ENCODE measurements at places on chromosomes 6 and 20.
A peak's percentile ranks its signal among the peaks of the same experiment; 100 is the strongest.

DNA sequence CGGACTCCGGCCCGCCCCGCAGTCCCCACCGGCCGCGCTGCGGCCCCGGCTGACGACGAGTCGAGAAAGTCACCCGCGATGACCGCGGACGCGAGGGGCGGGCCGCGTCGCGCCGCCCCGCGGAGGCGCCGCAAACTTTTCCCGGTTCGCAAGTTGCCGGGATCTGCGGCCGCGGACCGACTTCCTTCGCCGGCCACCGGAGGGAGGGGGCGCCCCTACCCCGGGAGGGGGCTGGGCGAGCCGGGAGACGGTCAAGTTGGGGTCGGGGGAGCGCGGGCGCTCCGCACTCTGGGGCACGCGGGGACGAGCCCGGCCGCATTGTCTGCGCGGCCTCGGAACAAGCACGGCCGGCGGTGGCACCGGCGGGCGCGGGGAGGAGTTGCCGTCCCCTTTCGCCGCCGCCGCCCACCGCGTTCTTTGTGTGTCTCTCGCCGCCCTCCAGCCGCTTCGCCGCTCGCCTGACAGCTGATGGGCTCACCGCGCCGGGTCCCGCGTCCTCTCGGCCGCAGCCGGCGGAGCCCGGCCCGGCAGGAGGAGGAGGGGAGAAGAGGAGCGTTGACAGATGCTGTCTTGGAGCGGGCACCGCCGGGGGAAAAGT lies 131.6 kb downstream of the OGFRL1 start:
- peak; percentile 13 for DNase-seq

DNA sequence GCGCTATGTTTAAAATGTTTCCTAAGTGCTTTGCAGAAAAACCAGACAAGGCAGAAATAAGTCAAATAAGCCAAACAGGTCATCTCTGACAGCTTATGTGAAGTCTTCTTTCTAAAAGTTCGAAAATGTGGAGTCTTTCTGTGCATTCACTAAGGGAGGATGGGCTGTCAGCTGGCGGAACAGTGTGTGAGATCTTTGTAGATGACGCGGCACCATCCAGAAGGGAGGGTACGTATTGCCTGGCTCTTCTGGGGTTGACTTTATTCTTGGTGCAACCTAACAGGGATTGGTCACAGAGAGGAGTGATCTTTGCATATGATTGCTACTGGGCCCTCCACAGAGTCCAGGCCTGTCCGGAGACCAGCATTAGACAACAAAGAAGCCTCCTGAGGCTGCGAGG lies 114.5 kb upstream of the EDN1 start:
- no peak for DNase-seq

DNA sequence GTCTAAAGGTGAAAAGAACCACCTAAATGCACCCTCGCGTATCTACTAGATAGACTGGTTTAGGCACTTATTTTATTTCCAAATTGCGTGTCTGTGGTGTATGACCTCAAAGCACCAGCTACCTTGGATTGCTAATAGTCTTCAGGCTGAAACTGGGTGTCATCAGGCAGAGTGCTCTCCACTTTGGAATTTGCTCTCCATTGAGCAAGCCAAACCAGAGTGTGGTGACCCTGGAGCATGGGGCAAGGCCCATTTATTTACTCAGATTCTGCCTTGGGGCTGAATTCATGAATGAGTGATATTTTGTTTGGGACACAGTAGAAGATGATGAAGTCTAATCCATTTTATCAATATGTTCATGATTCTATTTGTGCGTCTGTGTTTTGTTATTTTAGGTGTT lies 812.8 kb upstream of the SLC35B3 start:
- no peak for DNase-seq

DNA sequence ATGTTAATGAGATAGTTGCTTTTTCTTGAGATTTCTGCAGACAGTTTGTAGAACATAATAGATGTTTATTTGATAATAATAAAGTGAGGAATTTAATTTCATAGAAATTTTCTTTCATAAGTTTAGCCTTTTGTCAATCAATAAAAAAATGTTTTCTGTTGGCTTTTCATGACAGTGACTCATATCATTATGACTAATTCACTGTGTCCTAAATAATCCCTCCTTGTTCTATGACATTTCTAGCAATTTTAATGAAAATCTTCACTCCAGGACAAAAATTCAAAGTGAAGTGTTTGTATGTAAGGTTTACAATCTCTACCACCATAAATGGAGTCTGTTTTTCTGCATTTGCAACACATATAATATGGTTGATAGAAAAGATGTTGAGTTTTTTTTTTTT lies 109.9 kb downstream of the UTRN start:
- DNase-seq, result peak; percentile 38

DNA sequence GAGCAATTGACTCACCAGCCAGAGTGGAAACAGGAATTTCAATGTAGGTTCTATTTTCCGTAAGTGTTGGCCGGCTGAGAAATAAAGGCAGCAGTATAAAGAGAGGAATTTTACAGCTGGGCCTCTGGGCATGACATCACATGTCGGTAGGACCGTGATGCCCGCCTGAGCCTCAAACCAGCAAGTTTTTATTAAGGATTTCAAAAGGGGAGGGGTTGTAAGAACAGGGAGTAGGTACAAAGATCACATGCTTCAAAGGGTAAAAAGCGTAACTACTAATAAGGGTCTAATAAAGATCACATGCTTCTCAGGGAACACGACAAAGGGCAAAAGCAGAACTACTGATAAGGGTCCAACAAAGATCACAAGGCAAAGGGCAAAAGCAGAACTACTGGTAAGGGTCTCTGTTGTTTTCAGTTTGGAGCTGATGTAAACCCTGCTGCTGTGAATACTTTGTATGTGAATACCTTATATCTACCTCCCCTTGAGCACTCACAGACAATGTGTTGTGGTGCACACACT lies 9.0 kb upstream of the TULP4 start:
- DNase-seq, result no peak

GRCh38 chr6:52547647-52548352 lies 29.1 kb downstream of the TRAM2 start:
- DNase-seq, result no peak

DNA sequence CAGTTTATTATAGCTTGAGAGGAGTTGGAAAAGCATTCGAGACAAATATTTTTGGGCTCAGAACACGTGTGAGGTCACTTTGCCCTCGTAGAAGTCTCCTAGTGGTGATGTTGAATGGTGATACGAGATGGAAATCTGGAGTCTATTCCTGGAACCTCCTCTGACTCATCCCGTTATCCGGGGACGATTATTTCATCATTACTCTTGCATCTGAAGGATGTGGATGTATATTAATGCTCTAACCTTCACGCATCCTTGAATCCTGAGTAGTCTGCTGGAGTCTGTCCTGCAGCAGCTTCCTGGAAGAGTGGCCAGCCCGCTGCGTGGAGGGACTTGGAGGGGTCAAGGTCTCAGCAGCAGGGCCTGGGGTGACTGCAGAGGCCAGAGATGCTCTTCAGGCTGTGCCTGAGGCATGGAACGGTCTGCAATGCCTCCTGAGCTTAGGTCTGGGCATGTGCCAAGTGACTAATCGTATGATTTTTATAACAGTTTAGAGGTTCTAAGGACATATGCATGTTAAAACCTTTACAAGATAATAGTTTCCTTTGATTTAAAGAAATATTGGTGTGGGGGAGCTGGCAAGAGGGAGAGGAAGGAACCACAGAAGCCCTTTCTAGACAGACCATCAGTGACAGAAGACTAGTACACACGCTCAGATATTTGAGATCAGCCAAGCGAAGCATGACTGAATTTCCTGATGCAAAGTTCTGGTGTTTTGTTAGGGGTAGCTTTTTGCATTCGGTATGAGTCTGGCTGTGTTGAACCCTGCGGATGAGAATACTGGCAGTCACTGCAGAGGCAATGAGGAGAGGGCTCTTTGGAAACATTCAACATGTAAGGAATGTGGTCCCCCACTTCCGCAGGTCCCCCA lies 400.2 kb downstream of the QKI start:
- DNase-seq, result no peak

- peak; percentile 79 for DNase-seq
Measured at GRCh38 chr6:1436334-1437306, 47.2 kb downstream of the FOXF2 start.

DNA sequence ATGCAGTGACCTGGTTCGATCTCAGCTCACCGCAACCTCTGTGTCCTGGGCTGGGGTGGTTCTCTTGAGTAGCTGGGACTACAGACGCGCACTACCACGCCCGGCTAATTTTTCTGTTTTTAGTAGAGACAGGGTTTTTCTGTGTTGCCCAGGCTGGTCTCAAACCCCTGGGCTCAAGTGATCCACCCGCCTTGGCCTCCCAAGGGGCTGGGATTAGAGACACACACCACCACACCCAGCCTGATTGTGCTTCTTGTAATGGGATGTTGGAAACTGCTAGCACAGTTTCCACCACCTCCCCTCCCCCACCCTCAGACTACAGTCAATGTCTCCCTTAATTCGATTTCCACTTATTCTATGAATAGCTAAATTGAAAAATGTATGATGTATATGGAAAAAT lies 22.6 kb upstream of the DSP start:
- no peak for DNase-seq

DNA sequence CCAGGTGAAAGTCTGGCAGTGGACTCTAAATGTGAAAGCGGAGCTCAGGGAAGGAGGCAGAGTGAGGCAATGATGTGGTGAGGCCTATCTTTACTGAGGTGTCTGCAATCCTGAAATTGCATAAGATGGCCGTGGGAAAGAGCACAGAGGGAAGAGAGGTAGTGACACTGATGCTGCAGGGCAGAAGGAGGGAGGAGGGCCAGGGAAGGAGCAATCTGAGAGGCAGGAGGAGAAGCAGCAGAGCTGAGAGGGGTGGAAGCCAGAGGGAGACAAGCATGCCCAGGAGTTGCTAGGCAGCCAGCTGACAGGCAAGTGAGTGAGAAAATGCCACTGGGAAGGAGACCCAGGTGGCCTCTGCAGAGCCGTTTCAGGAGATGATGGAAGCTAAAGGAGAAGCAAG lies 97.4 kb upstream of the CNR1 start:
- peak; percentile 24 for DNase-seq

DNA sequence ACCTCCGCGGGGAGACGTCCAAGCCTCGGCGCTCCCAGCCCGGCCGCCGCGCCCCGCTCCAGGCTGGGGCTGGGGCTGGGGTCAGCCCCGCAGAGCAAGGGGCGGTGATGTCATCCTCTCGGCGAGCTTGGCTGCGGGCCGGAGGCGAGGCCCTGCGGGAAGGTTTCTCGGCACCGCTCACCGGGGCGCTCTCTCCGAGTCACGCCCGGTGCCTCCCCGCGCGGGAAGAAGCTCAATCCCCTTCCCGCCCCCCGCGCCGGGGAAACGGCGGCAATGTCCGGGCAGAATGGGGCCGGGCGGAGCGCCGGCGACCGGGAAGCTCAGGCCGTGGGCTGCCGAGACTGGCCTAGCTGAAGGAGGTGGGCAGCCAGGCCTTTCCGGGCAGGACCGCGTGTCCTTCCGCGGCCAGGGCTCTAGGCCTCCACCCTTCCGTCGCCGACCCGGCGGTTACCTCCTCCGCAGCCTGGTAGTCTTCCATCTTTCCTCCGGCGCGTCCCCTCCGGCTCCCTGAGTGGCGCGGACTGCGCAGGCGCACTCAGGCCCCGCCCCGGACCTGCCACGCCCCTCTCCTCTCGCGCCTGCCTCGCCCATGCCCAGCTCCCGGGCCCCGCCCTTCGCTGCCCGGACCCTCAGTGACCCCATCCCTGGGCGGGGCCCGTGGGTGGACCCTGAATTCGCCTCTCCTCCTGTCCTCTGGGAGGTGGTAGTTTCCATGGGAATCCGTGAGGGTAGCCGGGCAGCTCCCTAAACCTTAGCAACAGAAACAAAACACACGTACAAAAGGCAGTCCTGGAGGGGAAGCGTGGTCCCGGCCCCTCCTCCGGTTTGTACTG lies at the start of gene DYNLT1:
TSS of gene DYNLT1 (minus strand) at position 513 of the 833 bp plus-strand sequence. CDS start at position 478, 35 bp downstream.
- DNase-seq, result peak; percentile 97

DNA sequence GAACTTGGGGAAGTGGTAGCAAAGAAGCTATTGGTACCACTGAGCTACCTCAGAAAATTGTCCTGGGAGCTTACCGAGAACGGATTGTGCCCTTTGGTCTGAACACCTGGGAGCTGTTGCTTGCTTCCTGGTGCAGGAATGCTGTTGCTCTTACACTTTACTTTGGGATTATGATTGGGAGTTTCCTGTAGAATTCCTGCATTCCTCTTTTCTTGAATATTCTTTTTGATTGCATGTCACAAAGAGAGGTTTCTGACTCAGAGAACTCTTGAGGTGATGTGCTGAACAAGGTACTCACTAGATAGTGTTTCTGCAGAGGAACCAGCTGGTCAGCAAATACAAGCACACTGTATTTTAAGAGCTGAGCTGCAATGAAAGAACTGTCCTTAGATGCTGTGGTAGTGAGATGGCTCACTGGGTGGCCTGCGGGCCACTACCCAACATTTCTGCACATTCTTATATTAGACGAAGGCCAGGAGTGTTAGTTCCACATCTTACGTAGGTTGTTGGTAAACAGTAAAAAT lies 35.0 kb downstream of the LRRC1 start:
- no peak for DNase-seq

DNA sequence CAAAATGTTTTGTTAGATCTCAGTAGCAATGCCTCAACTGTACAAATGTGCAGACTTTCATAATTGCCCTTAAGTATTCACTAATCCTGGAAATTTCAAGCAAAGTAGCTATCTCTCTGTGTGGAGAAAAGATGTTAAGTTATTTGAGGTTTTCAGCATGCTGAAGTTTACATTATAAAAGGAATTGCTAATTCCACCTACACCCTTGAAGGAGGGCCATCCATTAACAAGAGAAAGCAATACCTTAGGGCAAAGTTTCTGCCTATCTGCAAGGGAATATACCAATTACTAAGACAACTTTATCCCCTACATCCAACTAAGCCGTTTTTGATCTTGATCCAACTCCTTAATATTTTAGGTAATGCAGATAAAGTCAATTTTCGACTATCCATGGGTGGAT lies 380.7 kb upstream of the BTBD3 start:
- no peak for DNase-seq

All from suppressor macrophage (primary cell).